ENCODE measurements at places on chromosomes 13 and 19.

- no peak for DNase-seq
Observed at GRCh38 chr19:58547323-58548312, 3.8 kb downstream of the TRIM28 start.

- no peak for DNase-seq
Observed at GRCh38 chr13:37640499-37640898, 41.9 kb upstream of the POSTN start.

- no peak for DNase-seq
Observed at GRCh38 chr19:5665781-5666513, 14.4 kb downstream of the MICOS13 start.

DNA sequence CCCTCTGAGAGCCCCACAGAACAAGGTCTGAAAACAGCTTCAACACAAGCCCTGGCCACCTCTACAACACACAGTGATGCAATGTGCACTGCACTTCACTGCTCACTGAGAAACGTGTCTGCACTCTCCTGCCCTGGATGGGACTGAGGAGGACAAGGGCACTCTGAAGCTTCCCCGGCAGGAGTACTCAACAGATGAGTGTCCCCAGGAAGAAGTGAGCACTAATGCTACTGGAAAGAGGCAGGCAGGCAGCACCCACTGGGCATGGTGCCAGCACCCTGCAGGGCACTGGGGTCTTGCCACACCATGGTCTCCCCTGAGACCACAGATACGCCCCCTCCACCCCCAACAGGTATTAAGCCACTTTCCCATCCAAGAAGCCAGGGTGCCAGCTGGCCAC is 17.7 kb upstream of the SLC35E1 start:
- DNase-seq, result no peak

- DNase-seq, result no peak
Observed at GRCh38 chr19:45547965-45548609, 36.5 kb downstream of the OPA3 start.

DNA sequence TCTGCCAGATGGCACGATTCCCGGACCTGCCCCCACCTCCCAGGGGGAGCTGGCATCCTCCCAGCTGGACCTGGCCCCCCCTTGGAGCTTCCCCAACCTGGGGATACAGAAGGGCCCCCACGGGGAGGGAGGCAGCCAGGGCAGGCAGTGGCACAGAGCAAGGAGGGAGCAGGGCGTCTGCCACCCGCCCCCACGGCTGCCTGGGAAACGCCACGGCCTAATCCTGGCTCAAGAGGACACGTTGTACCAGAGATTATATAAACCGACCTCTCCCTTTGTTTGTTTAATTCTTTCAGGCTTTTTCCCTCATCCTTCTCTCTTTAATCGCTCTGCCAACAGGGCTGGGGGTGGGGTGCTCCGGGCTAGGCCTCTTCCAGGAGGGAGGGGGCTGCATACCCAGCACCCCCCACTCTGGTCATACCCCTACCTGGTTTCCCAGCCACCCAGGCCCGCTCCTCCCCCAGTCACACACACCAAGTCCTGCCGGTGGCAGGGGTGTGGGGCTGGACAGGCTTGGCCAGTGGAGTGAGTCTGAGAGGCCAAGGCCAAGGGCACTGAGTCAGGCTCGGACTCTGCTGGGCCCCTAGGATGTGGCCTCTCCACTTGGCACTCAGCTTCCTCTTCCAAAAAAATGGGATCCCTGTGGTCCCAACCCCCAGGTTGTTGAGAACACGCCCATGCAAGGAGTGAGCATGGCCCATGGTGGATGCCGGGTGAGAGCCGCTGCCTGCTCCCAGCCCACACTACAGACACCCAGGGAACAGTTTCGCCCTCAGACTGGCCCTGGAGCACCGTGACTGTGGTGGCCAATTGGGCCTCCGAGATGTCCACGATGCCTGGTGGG is 29.5 kb upstream of the NFIC start:
- no peak for DNase-seq

DNA sequence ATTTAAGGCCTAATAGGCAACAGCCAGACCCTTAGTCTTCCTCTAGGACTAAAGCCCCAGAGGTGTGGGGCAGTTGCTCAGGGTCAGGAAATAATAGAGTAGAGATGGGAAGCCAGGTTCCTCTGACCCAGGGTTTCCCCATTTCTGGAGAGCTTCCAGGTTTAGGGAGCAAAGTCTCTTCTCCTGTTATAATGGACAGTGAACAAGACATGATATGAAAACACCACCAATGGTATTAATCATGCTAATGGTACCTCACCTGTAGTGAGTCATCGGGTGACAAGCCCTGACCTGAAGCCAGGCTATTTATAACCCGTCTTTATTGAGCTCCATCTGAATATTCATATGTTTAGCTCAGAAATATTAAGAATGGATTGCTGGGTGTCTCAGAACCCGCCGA is 24.6 kb downstream of the BICRA start:
- DNase-seq, result no peak

DNA sequence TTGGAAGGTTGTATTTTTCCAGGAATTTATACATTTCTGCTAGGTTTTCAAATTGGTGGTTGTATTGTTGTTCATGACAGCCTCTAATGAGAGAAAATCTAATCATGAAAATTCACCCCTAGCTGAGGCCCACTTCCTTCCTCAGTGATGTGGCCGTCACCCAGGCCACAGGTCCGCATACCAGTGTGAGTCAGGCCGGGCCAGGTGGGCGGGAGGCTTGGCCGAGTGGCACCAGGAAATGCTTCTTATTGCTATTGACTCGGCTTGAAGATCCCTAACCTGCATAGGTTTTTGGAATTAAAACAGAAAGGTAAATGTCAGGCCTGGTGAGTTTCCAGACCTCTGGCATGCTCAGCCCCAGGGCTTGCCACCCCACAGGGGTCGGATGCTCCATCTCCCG is 88.7 kb downstream of the SCGB2B2 start:
- no peak for DNase-seq

DNA sequence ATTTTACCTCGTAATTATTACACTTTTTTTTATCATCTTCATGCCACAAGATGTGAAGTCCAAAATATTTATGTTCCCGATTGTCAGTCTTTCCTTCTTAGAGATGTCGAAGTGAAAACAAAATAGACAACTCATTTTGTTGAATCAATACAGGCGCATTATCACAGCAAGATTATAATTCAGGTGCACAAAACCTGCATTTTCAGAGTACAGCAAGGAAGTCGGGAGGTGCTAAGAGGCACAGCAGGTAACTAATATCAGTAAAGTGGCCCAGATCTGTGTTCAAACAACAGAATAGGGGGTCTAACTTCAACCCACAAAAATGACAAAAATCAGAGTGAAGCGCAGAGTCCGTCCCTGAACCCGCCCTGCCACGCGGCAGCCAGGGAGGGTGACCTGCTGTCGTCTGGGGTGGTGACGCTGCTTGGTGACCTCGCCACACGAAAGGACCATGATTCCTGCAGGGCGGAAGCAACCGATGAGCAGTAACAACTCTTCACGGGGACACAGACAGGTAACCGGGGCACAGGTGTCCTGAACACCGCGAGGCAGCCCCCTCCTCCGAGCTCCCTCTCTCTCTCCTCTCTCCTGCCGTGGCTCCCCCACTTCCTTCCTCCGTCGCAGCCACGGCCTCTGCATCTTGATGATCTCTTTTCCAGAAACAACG is 50.9 kb upstream of the SPACA7 start:
- DNase-seq, result no peak

GRCh38 chr19:51765086-51765485 is 4.1 kb downstream of the FPR2 start:
- DNase-seq, result no peak

DNA sequence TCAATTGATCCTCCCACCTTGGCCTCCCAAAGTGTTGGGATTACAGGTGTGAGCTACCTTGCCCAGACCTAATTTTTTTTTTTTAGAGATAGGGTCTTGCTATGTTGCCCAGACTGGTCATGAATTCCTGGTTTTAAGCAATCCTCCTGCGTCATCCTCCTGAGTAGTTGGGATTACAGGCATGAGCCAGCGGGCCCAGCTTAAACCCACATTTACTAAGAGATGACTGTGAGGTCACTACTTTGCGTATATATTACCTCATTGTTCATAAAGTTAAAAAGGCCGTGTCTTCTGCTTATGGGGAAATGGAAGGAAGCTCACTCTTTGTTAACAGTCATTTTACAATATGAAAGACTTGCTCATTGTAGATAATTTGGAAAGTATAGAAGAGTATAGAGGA is 39.6 kb upstream of the C1QTNF9 start:
- DNase-seq, result no peak

GRCh38 chr13:75226733-75227435 is 255.1 kb downstream of the TBC1D4 start:
- no peak for DNase-seq

- DNase-seq, result peak; percentile 38
Observed at GRCh38 chr19:34145741-34146202, 26.5 kb upstream of the LSM14A start.

GRCh38 chr19:46475986-46476385 is 4.6 kb upstream of the PNMA8A start:
- DNase-seq, result no peak

DNA sequence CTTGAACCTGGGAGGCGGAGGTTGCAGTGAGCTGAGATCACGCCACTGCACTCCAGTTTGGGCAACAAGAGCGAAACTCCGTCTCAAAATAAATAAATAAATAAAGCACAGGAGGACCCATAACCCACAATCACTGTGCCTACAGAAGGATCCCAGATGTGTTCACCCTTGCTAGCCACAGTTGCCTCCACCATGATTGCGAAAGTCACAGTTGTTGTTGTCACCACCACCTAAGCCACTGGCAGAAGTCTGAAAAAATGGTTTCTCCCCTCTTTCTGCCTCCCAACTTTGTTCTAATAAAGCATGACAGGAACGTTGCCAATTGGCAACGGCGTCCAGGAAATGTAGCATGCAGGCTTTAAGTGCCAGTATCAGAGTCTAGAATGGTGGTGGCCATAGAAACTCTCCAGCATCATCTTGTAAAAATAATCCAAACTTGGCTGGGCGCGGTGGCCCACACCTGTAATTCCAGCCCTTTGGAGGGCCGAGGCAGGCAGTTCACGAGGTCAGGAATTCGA is 2.2 kb upstream of the EPS15L1 start:
- no peak for DNase-seq

GRCh38 chr13:29855009-29855408 is 4.6 kb upstream of the UBL3 start:
- DNase-seq, result no peak

- no peak for DNase-seq
Observed at GRCh38 chr19:43534816-43535761, 2.1 kb downstream of the ZNF575 start.

GRCh38 chr13:21800837-21801616 is 130.2 kb downstream of the FGF9 start:
- no peak for DNase-seq

GRCh38 chr13:74219566-74219965 is 85.4 kb upstream of the KLF12 start:
- no peak for DNase-seq

- DNase-seq, result no peak
Observed at GRCh38 chr19:45938733-45939319, 24.2 kb upstream of the NANOS2 start.

All from stimulated activated CD8-positive, alpha-beta memory T cell treated with anti-CD3 and anti-CD28 coated beads, Interleukin-12 subunit alpha, Interleukin-12 subunit beta, amount 100 ng/mL, for 1 hour (primary cell).